ENCODE measurements at places on chromosomes 7 and 10. TPM values are rescaled to one million over a fixed set of nuclear protein-coding genes. Genes with fewer than 3 reads are reported as not detected.

SH2D4B gene
- total RNA-seq = 0.16 TPM

METTL27 gene
- total RNA-seq = 7.0 TPM

INHBA gene
- 0.59 TPM for total RNA-seq

HOXA2 gene
- total RNA-seq = 0.80 TPM

MYL10 gene
- not detected for total RNA-seq

DNA sequence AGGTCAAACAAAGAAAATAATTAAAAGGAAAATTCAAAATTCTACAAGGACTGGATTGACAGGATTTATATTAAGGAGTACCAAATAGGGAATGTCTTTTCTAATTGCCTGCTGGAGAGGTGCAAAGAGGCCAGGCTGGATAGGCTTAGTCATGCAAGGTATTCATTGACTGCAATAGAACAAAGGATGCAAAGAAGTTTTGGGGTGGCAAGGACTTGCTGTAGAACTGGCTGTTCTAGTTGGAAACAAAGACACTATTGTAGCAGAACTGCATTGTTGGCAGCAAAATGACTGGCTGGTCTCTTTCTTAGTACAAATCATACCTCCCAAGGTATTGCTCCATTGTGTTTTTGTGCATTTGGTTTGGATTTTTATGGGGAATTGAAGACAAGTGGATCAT, 10.1 kb downstream of the ITGB8 start:
- no peaks in the 10 kb centered on the region for H3K27me3 ChIP-seq
- peak; percentile 90 for DNase-seq

DNA sequence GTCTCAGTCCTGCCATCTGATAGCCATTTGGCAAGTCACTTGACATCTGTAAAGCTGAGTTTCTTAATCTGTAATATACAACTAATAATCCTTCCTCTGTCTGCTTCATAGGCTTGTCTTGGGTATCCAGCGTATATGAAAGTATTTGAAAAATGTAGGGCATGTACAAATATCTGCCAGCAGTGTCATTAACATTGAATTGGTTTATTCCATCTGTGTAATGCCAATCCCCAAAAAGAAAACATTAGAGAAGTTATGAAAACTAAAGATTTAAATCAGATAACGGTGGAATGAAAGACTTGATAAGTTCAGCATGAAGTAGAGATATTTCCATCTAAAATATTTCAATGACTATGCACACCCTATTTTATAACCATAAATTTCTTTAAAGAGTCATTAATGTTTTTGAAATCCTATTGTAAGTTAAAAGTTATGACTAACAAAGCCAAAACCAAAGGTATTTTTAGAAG, 9.8 kb upstream of the RTKN2 start:
- DNase-seq = no peak
- no peak overlapping the region for H3K27ac ChIP-seq
- H3K4me3 ChIP-seq = no peak overlapping the region
- no peaks in the 10 kb centered on the region for H3K36me3 ChIP-seq
- no peaks in the 10 kb centered on the region for H3K4me1 ChIP-seq
- H3K27me3 ChIP-seq = no peaks in the 10 kb centered on the region

DNA sequence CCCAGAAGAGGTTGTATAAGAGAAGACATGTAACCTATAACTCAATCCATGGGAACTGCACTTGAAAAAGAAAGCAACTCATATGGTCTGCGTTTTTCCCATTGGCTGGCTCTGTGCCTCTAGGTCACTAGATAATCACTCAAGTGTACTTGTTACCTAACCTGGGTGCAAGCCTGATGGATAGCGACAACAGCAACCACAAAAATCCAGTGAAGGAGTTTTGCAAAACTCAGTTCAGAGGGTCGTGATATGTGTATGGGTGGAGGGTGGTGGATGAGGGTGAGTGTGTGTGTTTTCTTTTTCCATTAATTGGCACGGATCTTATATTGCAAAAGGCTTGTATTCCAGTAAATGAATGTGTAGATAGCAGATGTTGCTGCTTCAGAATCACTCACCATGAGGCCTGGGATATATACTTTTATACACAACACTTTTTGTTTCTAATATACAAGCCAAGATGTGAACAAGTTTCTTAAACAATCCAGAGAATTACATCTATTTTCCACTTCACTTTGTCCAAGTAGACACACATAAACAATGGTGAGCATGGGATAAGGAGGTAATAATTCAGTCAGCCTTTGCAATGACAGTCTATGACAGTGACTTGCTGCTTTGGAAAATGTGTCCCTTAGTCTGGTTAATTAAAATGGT, 286.9 kb upstream of the DKK1 start:
- DNase-seq = no peak
- H3K4me1 ChIP-seq = no peaks in the 10 kb centered on the region
- H3K27ac ChIP-seq = no peak overlapping the region
- H3K36me3 ChIP-seq = no peaks in the 10 kb centered on the region

DNA sequence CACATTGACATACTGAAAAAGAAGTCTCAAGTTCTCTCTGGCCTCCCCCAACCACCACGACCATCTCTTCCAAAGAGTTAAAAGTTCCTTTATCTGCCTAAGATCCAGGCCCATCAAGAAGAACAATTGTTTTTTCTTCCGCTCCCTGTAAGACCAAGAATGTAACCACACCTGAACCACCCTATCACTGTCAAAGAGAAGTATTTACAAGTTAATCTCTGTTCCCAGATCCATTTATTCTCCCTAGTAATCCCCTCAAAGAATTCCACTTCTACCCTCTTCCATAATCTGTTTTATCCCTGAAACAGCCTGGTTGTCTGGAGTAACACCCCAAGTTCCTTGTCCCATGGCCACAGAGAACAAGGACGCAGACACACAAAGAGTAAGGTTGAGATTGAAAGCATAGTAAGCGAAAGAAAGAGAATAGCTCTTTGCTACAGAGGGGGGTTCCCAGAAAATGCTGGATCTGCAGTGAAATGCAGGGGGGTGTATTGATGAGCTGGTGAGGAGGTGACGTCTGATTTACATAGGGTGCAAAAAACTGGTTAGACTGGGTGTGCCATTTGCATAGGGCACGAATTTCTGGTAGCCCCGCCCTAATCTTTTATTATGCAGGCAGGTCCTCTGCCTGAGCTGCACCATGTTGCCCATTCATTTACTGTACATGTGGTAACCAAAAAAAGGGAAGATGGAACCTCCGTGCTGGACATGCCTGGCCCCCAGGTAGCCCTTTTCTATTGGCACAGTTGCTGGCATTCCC, 122.0 kb downstream of the SKIDA1 start:
- no peaks in the 10 kb centered on the region for H3K4me1 ChIP-seq
- H3K27ac ChIP-seq = no peak overlapping the region
- no peak for DNase-seq
- H3K36me3 ChIP-seq = no peaks in the 10 kb centered on the region

- H3K27ac ChIP-seq = no peak overlapping the region
- DNase-seq = no peak
- H3K36me3 ChIP-seq = no peaks in the 10 kb centered on the region
These were observed 93.2 kb upstream of the SAMD8 start for GRCh38 chr10:75018251-75018650.

DNA sequence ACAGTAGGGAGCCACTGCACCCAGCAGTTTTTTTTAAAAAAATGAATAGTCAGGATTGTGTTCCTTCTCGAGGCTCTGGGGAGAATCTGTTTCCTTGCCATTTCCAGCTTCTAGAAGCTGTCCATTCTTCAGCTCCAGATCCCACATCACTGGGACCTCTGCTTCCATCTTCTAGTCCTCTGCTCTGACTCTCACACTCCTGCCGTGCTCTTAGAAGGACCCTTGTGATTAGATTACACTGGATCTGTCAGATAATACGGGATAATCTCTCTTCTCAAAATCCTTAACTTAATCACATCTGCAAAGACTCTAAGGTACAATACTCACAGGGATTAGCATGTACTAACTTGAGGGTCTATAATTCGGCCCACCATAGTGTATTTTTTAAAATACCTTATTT, 158.9 kb upstream of the SP4 start:
- no peak overlapping the region for H3K27ac ChIP-seq
- no peaks in the 10 kb centered on the region for H3K4me1 ChIP-seq
- DNase-seq = no peak
- no peaks in the 10 kb centered on the region for H3K27me3 ChIP-seq

GRCh38 chr10:97690133-97690532, 3.1 kb upstream of the AVPI1 start:
- no peak overlapping the region for H3K4me3 ChIP-seq
- peaks cover 4% of the 10 kb centered on the region for H3K4me1 ChIP-seq
- no peaks in the 10 kb centered on the region for H3K27me3 ChIP-seq
- H3K27ac ChIP-seq = no peak overlapping the region

DNA sequence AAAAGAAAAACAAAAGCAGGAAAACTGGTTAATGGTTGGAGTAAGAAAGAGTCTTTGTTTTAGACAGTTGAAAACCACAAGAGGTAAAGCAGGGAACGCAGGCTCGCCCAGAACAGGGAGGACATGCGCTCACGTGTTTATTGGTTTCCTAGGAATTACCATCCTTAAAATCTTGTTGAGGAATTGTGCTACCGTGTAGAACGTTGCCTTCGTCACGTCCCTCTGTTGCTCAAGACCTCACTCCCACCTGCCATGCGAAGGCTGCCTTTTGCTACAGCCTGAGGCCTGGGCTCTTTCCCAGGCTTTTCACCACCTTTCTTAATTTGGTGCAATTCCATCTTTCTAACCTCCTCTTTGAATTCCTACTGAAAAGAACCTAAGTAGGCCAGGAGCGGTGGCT, 61.6 kb upstream of the CAMK1D start:
- no peaks in the 10 kb centered on the region for H3K36me3 ChIP-seq
- H3K4me3 ChIP-seq = no peak overlapping the region
- no peaks in the 10 kb centered on the region for H3K27me3 ChIP-seq

DNA sequence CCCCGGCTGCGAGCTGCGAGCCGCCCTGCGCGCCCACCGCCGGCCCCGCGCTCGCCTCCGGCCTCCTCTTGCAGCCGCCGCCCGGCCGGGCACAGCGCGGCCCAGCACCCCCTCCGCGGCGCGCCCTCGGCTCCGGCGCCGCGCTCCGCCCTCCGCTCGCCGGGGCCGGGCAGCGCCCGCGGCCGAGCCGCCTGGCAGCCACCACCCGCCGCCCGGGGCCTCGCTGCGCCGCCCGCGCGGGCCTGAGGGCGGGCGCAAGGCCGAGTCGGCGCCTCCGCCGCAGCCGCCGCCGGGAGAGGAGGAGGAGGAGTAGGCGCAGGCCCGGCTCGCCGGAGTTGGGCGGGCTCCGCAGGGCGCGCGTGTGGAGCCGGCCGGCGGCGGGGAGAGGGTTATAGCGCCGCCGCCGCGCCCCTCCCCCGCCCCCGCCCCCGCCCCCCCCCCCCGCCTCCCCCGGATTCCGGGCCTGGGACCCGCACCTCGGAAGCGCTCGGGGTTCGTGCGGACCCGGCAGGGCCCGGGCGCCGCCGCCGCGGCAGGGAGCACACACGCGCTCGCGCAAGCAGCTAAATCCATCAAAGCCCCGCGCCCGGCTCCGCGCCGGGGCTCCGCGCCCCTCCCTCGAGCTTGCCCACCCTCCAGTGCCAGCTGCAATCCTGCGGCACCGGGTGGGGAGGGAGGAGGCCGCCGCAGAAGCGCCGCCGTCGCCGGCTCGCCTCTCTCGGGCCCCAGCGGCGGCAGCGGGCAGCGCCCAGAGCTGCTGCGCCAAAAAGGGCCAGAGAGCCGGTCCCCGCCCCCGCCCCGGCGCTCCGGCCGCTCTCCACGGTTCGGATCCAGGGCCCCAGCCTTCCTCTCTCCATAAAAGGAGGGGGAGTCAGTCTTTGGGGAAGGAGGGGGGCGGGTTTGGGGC, at the start of gene PDGFA:
Gene PDGFA (minus strand): TSS at position 363 of the 907 bp plus-strand sequence. CDS start 845 bp downstream, outside the sequence.
- H3K27me3 ChIP-seq = no peaks in the 10 kb centered on the region
- no peaks in the 10 kb centered on the region for H3K36me3 ChIP-seq
- no peak for DNase-seq

DNA sequence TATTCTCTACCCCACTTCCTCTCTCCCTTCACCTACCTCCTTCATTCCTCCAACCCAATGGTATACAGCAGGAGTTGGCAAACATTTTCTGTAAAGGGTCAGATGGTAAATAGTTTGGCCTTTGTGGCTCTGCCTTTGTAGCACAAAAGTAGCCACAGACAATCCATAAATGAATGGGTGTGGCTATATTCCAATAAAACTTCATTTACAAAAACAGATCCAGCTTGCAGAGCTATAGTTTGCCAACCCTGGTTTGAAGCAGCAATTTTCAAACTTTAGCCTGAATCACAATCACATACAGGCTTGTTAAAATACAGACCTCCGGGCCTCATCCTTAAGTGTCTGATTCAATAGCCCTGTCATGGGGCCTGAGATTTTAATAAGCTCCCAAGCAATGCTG, 110.5 kb downstream of the CPEB3 start:
- H3K4me3 ChIP-seq = no peak overlapping the region
- no peak overlapping the region for H3K27ac ChIP-seq
- no peaks in the 10 kb centered on the region for H3K4me1 ChIP-seq
- DNase-seq = no peak

- no peak overlapping the region for H3K4me3 ChIP-seq
- H3K27ac ChIP-seq = no peak overlapping the region
- no peaks in the 10 kb centered on the region for H3K36me3 ChIP-seq
- no peak for DNase-seq
- peaks cover 13% of the 10 kb centered on the region for H3K4me1 ChIP-seq
These were observed 7.7 kb downstream of the EIF4H start for GRCh38 chr7:74181821-74182220.

GRCh38 chr10:101630633-101630920, 42.5 kb downstream of the DPCD start:
- no peak for DNase-seq
- no peaks in the 10 kb centered on the region for H3K27me3 ChIP-seq
- no peak overlapping the region for H3K4me3 ChIP-seq

DNA sequence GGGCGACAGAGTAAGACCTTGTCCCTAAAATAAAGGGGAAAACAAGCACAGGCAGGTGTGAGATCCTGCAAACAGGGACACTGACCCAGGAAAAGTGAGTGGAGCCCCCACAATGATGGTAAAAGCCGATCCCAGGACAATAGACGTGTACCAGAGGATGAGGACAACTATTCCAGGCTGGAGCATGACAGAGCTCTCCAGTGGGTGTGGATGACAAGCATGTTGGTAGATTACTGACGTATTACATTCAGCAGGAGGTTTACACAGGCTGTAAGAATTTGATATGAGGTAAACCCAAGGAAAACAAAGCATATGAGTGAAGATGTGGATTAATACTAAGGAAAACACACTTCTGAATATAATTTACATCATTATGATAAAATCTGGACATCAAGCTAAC, 27.8 kb upstream of the SMURF1 start:
- no peaks in the 10 kb centered on the region for H3K4me1 ChIP-seq
- H3K4me3 ChIP-seq = no peak overlapping the region
- H3K27ac ChIP-seq = no peak overlapping the region
- no peaks in the 10 kb centered on the region for H3K36me3 ChIP-seq
- DNase-seq = no peak
- H3K27me3 ChIP-seq = no peaks in the 10 kb centered on the region

DNA sequence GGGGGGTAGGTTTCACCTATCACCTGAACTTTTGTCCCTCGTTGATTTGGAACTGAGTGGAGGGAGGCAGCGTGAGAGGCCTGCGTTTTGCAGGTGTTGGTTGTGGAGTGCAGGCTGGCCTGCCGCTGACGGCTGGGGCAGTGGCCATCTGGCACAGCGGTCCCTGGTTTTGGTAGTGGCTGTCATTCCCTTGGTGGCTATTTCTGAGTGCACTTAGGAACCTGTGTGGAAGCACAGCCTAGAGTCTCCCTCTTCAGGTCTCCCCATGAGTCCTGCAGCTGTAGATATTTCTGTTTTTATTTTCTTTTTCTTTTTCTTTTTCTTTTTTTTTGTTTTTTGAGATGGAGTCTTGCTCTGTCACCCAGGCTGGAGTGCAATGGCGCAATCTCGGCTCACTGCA, 129.2 kb downstream of the CUL2 start:
- H3K4me1 ChIP-seq = no peaks in the 10 kb centered on the region
- DNase-seq = no peak
- no peak overlapping the region for H3K4me3 ChIP-seq

All from breast epithelium (tissue), 4 donors.